ENCODE measurements at places on chromosomes 1 and 21. TPM values are rescaled to one million over a fixed set of nuclear protein-coding genes. Genes with fewer than 3 reads are reported as not detected.

The GNAT2 gene
- total RNA-seq, result not detected

The RASAL2 gene
- 26.8 TPM for total RNA-seq

The SUSD4 gene
- 5.8 TPM for total RNA-seq

The ALG14 gene
- 2.9 TPM for total RNA-seq

GRCh38 chr1:43232482-43232881 is 37.3 kb upstream of the TMEM125 start:
- no peak for DNase-seq

DNA sequence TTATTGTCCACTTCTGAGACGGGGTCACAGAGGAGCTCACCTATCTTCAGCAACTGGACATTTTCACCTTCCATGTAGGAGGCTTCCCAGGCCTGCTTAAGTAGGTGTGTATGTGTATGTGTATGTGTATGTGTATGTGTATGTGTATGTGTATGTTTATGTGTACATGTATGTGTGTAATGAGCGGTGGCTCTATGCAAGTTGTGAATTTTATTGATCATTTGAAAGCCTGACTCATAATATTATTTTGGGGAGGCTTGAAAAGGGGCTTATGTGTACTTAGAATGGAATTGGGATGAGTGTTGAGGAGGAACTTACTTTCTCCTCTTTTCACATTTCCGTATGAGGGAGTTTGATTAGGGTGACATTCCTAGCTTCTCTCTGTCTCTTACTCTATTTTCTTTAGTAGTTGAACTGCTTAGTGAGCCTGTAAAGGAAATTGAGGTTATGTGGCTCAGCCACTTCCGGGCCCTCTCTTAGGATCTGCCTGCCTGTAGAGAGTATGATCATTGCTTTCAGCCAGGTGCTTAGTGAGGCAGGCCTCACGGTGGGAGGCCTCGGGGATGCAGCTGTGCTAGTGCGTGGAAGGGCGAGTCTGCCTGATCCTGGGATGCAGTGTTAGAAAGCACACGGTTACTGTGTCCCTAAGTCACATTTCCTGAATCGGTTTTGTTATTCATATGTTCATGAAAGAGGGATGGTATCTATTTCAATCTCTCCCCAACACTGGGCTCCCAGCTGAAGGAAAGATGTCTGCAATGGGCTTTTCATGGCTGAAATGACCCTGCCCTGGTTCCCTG is 61.0 kb downstream of the IER5 start:
- DNase-seq, result no peak

DNA sequence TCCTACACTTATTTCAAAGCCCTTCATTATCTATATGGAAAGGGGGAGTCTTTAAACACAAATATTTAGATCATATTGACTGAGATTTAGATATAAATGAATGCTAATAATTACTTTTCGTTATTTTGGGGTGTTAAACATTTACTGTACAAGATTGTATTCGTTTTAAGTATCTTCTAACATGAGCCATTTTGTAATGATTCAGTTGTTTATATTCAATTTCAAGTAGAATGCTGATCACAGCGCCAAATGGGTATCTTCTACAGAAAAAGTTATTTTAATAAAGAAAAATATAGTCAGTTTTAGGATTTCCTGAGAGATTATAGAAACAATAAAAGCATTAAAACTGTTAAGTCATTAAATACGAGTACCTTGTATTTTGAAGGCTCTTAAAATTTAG is 104.5 kb upstream of the HNRNPU start:
- no peak for DNase-seq

GRCh38 chr1:41810446-41810845 is 108.3 kb downstream of the HIVEP3 start:
- DNase-seq, result no peak

DNA sequence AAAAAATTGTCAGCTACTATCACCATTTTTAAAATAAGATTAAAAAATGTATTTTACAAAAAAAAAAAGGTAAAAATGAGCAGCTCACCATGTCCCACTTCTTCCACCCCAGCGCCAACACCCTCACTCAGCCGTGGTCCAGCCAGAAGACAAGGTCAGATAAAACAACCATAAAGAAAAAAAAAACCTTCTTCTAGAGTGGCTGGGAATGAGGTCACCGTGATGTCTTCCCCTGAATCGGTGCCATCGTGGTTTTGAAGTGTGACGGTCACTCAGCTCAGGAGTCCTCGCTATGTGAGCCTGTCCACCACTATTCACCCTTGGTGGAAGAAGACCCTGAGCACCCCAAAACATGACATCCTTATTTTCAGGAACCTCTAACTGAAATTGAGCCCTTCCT is 38.1 kb downstream of the B3GALT5 start:
- no peak for DNase-seq

GRCh38 chr1:245770156-245770555 is 615.4 kb downstream of the KIF26B start:
- DNase-seq, result no peak

DNA sequence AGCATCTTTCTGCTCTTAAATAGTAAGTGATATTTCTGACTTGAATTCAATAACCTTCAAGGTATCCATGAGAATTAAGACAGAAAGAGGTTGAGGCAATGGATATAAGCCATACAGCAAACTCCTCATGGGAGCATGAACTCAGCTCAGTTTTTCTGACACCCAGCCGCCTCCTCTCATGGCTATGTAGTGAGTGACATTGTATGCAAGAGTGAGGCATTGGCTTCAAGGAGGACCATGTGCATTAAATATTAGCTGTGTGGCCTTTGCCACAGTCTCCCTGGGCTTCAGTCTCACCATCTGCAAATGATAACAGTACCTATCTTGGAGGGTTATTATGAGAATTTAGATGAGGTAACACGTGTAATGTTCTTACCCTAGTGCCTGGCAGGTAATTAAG is 23.4 kb downstream of the NIBAN1 start:
- no peak for DNase-seq

DNA sequence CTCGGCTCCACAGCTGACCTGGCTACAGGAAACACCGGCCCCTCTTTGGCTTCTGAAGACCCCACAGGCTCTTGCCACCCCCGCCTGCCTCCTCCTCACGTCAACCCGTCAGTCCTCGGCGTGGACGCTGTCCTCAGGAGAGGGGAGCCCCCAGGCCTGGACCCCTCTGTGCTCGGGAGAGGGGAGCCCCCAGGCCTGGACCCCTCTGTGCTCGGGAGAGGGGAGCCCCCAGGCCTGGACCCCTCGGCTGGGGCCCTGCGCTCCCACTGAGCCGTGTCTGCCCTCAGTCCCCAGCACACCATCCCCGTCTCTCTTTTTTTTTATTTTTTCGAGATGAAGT is 26.0 kb upstream of the C1orf159 start:
- no peak for DNase-seq

GRCh38 chr1:207241164-207241934 is 80.1 kb upstream of the CD55 start:
- no peak for DNase-seq

- DNase-seq, result no peak
Observed at GRCh38 chr1:26790551-26790953, 2.8 kb downstream of the PIGV start.

DNA sequence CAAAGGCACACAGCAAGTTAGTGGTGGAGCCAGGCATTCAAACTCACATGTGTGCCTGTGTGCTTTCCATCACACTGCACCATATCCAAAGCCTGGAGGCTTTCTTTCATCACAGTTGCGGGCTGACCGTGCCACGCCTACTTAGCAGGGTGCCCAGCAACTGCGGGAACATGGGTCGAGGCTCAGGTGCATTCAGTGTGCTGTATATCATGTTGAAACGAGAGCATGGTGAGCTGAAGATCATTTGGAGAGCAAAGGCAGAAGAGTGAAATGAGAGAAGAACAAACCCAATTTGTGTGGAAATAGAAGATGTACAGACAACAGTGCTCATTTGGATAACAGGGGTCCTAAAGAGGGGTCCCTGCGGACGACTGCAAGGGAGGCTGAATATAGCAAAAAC is 46.5 kb downstream of the FAM78B start:
- no peak for DNase-seq

- DNase-seq, result no peak
Observed at GRCh38 chr1:17272646-17273045, 23.7 kb downstream of the PADI3 start.

- DNase-seq, result no peak
Observed at GRCh38 chr1:26754086-26754874, 33.5 kb upstream of the PIGV start.

DNA sequence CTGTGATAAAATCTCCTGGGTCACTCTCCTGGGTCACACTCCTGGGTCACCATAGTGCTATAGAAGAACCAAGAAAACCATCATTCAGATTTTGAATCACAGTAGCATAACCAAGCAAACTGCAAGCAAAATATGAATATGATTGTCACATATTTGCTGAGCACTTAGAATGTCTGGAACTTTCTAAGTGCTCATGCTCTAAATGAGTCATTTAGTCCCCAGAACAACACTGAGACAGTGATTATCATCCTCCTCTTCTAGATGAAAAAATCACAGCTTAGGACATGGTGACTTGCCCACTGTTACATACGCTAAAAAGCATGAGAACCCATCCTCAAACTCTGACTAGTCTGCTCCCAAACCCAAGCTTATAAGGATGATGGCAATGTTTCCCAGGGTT is 39.5 kb upstream of the DDAH1 start:
- DNase-seq, result no peak

- no peak for DNase-seq
Observed at GRCh38 chr1:44261171-44261817, 48.0 kb downstream of the DMAP1 start.

DNA sequence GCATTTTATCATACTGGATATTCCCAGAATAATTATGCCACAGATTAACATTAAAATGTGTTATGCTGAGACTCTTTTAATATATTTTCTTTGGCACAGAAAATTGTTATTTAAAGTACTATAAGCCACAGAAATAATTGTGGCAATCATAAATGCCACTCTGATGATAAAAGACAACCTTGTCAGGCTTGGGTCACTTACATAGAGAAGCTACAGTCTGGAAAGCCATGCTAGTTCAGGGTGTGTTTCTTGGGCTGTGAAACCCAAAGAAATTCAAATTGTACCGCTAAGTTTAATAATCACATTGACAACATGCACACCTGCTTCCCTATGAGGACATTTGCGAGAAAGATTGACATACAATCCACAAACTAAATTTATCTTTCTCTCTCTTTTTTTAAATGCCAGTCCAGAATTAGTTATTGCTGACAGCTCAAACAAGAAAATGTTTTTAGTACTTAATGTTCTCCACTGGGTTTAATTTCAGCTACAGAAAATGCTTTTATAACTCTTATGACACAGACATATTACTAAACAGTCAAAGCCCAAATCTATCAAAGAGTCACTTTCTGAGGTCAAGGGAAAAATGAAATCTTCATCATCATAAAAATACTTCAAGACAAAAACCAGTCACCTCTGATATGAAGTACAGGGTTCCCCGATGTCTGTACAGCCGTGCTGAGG is 38.7 kb downstream of the TTC13 start:
- DNase-seq, result no peak

GRCh38 chr1:155175281-155175926 is 1.8 kb downstream of the TRIM46 start:
- DNase-seq, result no peak

DNA sequence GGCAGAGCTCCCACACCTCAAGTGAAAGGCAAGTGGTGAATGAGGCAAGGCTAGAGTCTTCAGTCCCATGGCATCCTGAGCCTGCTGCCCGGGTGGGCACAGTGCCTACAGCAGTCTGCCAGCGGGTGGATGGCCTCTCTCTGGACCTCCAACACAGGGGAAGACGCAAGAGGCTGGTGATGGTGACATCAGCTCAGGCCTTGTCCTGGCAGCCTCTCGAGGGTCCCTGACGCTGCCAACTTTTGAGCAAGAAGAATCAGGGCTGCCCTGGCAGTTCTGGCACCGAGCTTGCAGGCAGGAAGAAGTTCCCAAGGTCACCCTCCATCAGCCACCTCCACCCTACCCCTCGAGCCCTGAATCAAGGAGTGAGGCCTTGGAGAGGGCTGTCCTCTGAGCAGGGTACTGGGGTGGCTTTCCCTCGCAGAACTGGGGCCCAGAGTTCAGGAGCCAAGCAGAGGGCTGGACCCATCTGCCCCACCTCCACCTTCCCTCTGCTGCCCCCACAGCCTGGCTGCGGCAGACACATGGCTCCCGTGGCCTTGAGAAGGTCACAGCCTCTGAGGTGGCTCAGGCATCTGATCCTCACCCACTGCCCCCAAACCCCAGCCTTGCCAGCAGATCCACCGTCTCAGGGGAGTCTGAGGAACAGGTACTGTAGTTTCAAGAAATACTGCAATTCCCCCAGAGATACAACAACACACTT is 5.8 kb downstream of the RAP1GAP start:
- peak; percentile 51 for DNase-seq
